Vagina (tissue), 2 donors: ENCODE measurements at places on chromosomes 5 and 9.

- DNase-seq = no peak
Measured at GRCh38 chr9:7366121-7366520, 433.5 kb downstream of the DMAC1 start.

DNA sequence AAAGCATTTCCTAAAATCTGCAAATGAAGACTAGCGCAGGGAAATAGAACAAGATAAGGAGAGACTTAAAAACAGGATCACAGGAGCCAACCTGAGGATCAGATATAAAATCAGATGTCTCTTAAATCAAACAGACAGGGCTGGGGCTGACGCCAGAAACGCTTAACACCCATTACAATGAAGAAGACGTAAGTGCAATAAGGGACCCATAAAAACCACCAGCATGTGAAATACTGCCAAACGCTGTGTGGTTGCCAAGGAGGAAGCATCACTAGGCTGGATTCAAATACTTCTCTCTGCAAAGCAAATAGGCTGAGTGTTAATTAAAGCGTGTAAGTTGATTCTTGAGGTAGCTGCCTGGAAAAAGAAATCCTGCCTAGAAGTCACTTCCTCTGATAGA lies 74.4 kb upstream of the ATP10B start:
- no peak for DNase-seq

DNA sequence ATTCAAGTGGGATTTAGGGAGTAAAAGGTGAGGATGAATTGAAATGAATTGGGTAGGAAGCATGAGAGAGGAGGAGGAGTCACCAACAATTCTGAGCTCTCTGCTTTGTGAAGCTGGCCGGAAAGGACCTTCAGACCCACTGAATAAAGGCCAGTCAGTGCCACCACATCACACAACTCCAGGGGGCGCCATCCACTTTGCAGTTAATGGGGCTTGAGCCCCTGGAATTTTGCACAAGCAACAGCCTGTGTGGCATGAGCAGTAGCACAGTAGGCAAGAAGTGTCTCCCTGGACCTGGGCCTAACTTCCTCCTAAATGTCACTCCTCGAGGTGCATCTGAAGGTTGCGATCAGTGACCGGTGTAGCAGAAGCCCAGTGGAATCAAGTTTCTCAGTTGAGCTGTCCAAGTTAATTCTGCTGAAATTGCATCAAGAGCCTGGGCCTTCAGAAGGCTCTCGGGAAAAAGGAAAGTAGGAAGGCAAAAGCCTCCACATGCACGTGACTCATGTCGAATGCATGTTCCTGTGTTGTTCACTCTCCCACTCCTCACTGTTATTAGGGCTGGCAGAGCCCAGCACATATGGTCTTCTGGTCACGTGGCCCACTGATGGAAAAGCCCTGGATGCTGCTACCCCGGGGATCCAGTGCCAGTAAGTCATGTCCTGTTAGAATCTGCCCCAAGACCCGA lies 27.8 kb upstream of the GLIS3 start:
- DNase-seq = no peak

DNA sequence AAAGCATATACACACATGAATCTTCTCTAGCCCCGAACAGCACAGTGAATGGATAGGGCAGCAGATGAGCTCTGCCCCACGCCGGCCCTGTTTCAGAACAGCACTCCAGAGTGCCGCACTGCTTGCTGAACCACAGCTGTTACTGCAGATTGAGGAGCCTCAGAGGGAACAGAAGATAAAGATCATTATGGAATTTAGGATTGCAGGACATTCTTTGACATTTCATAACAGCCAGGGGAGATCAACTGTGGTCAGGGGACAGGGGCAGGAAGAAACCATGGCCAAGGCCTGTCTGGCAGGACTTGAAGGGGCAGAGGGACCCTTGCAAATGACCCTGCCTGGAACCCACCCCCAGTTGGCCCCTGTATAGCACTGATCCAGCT lies 20.6 kb downstream of the IRF1 start:
- DNase-seq = no peak

DNA sequence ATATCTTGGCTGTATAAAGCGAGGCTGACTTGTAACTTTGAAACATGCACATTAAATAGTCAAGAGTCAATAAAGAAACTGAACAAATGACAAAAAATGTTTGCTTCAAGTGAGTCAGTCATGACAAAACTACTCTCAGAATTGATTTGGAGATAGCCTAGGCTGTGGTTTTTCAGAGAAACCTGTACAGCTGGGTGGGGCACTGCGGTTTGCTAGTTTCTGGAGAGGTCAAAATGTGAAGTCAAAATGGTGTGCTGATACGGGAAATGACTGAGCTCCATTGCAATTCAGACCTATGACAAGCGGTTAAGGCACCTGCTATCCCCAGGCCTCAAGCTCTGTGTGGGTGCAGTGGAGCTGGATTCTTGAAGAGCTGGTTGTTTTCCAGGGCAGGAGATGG lies 10.3 kb upstream of the CD180 start:
- no peak for DNase-seq
